ENCODE measurements at places on chromosomes 12 and 14. TPM values are rescaled to one million over a fixed set of nuclear protein-coding genes. Genes with fewer than 3 reads are reported as not detected.
A peak's percentile ranks its signal among the peaks of the same experiment; 100 is the strongest.

DNA sequence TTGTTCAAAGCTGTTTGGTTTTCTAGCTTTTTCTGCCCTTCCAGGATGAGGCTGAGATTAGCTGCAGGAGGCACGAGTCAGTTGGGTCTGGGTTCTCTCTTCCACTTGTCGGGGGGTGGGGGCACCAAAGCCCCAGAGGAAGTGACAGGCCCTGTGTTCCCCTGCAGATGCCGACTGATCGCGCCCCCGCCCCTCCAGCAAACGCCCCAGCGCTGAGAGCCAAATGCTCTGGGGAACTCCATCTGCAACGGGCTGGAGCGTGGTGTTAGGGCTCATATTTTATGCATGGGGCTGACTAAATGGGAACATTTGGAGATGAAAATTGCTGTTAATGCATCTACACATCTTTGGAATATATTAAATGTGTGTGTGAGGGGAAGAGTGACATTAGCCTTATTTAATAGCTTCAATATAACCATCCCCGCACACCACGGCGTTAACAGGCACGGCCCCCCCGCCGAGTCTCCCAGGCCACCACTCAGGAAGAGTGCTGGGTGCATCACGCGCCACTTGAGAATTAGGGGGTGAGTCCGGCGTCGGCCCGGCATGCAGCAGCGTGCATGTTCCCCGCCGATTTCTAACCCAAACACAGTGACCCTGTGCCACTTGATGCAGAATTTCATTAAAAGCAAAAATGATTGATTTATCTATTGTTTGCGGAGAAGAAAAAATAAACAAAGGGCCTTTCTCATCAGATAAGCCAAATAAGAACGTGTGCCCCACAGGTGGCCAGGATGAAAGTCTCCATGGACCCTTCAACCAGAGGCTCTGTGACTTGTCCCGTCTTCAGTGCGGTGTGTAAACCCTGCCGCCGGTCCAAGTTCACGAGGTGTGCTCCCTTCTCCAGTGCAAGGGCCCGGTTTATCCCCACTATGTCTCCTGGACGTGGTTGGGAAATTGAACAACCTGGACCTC lies 165.0 kb upstream of the RTL1 start:
- DNase-seq, result peak; percentile 4

DNA sequence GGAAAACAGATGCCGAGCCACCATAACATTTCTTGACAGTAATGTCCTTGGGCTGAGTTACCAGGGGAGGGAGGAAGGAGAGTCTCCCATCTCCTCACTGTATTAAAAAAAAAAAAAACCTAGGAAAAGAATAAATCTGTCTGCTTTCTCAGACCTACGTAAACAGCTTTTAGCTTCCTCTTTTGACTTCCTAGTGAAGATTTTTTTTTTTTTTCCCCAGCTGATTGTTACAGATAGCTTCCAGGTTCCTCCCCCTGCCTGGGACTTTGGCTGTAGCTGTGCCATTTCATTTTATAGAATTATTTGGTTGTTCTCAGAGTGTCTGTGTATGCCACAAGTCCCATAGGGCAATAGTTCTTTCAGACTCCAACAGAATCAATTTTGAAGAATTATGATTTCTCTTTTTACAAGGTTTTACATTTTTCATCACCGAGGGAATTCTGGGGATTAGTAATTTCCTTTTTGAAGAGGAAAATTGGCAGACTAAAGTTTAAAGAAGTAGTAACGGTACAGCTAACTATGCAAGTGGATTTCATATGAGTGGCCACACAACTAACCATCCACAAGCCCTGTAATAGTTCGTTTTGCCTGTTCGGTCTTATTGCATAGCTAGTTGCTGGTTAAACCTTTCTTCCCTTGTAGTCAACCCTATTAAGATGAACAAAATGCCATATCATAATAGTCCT lies 23.1 kb upstream of the GNS start:
- no peak for DNase-seq

DNA sequence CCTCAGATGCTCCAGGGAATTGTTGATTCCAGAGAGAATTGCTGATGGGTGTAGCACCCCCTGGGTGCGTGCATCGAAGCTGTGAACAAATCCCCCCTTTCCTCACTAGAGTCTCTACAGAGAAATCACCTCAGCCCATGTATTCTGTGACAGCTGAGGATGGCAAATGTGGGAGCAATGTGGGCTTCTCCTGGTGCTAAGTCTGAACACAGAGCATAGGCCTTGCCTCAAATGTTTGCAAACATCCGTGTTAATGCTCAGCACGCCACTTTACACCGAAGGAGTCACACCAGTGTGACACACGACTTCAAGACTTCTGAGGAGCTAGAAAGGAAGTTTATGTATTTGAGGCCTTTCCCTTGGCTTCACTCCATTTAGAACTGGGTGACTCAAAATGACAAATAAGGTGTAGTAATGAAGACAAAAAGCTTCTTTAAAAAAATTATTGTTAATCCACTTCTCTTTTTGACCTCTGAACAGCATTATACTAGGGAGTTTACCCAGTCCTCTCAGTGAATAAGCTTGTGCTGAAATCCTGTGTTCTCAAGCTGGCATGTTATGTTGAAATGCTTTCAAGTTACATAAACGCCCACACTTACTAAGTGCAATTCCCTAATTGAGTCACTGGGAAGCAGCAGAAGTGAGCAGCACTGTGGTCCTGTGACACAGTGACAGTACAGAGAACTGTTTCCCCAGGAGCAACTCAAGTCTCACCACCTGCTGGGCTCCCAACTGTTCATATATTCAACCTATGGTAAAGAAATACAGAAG lies 92.9 kb downstream of the FAR2 start:
- no peak for DNase-seq

DNA sequence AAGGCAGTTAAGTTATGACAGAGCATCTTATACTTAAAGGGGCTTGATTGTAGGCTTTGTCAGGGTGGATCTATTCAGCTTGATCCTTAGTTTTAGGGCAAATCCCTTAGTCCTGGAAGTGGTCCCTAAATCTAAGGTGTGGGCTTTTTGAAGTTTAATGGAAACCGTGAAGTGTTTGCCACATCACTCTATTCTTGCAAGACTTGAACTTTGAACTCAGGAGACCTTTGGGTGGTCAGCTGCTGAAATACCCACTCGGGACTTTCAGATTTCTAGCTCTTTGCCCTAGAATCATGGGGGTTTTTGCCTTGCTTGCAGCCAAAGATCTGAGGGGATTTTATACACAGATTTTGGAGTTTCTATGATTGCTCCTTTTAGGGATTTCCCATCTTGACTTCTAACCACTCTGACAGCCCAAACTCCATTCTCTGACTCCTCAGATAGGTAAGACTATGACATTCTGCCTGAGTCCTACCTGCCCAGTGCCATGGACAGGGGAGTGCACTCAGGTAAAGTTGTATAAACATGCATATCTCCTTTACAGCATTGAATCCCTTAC lies 39.9 kb downstream of the SNAPC1 start:
- no peak for DNase-seq

- no peak for DNase-seq
Observed at GRCh38 chr12:25058658-25059058, 109.8 kb upstream of the BCAT1 start.

GRCh38 chr12:132222096-132222807 lies 78.0 kb downstream of the NOC4L start:
- no peak for DNase-seq

SMCO2 gene
- polyA plus RNA-seq, result not detected

MIA2 gene
- 10.6 TPM for polyA plus RNA-seq

DNA sequence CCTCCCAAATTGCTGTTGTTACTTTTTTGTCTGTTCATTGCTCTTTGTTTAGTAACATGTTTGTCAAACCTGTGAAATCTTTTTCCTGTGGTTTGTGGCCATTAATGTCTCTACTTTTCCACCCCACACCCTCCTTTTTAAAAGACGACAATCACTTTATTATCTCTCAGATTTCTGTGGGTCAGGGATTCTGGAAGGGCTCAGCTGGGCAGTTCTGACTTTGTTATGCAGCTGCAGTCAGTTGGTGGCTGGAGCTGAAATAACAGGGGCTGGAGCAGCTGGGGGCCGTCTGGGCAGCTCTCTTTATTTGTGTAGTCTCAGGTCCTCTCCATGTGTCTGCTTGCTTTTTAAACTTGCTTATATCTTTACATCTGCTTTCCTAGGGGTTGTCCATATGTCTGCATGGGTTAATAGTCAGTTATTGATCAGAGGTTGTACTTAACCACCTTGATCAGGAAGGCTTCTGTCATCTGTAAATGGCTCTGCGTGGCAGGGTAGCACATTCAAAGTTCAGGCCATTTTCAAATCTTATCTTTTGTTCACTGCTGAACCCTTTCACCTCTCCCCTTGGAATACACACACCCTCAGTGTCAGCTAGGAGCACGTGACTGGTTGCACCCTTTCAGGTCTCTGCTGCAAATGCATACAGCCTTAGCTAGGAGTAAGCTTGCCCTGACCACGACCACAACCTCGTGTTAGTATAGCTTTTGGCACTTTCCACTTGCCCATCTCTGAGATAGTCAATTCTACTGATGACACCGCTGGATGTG lies 27.9 kb downstream of the BORCS5 start:
- DNase-seq, result no peak

DNA sequence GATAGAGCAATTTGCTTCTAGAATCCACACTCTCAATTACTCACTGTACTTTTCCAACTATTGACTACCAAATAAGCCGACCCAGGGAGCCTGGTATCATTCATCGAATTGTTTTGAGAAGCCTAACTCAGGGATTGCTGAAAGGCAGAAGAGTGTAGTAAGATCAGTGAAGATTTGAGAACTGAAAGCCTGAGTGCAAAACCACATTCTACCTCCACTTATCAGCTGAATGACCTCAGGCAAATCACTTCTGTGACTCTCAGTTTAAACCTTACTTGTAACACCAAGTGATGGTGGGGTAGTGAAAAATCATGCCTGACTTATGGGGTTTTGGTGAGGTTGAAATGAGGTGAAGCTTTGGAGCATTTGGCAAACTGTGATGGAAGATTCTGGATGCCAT lies 126.1 kb upstream of the MAX start:
- DNase-seq, result no peak

DNA sequence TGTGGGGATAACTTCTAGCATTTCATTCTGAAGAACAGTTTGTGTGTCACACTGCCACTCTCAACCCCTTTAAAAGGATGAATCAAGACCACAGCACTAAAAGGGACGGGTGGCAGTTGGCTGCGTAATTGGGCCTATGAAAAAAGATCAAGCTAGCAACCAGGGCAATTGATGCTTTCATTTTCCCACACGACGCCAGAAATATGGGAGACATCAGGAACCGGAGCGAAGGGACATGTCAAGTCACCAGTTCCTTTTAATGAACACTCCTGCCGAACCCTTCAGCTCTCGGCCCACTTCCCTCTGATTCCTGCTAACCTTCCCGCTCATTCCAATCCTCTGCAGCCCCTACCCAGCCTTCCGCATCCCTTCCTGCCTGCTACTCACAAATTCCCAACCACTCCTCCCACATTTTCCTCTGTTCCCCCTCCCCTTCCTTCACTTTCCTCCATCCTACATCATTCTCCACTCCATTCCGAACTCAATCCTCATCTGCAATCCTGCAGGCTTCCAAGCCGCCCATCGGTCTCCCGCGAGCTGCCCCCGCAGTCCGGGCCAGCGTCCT lies 753 bp downstream of the CSRNP2 start:
- DNase-seq, result no peak
